Activated CD4-positive, alpha-beta T cell treated with anti-CD3 and anti-CD28 coated beads for 24 hours (primary cell): ENCODE measurements at places on chromosomes 5 and 9.

GRCh38 chr9:137247135-137247915 is 3.8 kb upstream of the STPG3 start:
- DNase-seq = no peak

GRCh38 chr5:133854554-133854953 is 113.9 kb downstream of the C5orf15 start:
- no peak for DNase-seq

GRCh38 chr9:129282272-129282671 is 104.2 kb upstream of the IER5L start:
- no peak for DNase-seq

GRCh38 chr5:138789771-138790242 is 36.6 kb downstream of the CTNNA1 start:
- no peak for DNase-seq

DNA sequence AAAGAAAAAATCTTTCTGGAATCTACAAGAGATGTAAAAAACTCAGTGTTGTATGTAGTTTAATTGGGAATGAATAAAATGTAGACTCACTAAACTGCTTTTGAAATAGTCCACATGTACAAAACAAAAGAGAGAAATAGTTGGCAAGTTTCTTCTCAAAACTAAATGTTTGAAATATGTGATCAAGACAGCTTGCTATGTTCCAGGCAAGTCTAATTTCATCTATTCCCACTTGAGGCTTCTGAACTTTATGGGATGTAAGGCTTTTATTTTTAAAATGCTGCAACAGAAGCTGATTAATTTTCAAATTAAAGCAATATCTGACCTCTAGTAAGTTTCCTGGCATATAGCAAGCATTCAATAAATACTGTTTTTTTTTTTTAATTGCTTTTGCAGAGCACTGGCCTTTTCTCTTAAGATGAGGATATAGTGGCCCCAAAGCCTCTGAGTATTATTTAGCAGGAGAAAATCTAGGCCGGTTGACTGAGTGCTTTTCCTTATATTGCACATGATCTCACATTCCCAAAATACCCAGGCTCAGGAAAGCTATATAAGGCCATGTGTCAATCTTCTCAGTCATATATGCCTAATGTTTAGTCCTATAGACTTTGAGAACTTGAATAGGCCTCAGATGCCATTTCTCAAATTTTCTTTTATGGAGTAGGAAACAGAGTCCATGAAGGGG is 183.2 kb downstream of the NTRK2 start:
- no peak for DNase-seq

GRCh38 chr5:176541338-176542134 is 4.3 kb upstream of the RNF44 start:
- DNase-seq = no peak

DNA sequence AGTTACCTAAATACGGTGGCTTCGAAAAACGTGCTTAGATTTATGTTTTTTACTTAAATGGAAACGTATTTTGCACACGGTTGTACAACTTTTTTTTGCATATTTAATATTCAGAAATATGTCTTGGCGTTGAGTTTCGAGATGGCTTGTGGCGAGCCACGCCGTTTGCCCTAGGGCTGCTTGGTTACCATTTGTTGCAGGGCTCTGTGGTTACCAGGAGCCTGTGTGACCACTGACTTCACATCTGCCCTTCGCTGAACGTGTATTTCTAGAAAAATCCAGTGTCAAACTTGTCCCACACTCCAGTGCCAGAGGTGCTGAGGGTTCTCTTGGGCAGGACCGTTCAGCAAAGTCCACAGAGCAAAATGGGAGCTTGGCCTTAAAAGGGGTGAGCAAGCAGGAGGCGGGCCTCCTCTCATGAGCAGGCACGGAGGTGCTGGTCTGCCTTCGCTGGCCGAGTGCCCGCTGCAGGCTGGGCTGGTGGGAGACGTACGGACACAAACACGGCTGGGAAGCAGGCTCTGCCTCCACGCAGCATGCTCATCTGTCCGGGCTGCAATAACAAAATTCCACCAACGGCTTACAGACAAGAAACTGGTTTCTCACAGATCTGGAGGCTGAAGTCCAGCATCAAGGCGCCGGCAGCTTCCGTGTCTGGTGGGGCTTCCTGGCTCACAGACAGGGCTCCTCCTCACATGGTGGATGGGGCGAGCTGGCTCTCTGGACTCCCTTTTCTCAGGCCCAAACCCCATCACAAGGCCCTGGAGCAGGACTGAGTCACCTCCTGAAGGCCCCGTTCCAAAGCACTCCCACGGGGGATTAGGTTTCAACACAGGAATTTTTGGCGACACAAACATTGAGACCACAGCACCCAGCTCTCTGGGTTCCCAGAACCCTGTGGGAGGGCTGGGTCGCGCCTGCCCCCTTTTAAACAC is 5.4 kb downstream of the MRPL36 start:
- no peak for DNase-seq

- DNase-seq = no peak
Observed at GRCh38 chr5:53087621-53088121, 21.9 kb downstream of the MOCS2 start.

GRCh38 chr5:155150012-155150411 is 136.5 kb downstream of the KIF4B start:
- DNase-seq = no peak

DNA sequence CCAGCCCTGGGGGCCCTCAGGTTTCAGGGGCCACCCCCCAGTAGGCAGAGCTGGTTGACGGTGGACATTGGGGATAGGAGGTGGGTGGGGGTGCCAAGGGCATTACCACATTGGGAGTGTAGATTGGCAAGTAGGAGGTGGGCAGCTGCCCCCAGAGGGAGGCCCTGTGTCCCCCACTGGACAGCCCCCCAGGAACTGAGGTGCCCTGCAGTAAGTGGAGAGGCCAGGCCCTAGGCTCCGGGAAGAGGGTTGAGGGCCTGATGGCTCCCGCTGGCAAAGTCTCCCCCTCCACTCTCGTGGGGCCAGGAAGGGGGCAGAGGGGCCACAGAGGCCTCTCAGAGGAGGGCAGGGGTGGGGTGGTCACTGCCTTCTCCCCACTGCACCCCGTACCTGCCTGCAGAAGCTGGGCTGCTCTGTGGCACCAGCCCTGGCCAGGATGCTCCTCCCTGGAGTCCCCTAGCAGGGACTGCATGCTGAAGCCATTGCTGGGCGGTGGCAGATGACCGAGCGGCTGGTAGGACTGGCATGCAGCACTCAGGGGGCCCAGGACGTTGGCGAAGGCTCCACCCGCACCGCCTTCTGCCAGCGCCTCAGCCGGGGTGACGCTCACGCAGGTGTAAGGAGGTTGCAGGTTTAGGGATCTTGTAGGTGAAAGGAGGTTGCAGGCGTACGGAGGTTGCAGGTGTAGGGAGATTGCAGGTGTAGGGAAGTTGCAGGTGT is 89.6 kb upstream of the CACNA1B start:
- no peak for DNase-seq

DNA sequence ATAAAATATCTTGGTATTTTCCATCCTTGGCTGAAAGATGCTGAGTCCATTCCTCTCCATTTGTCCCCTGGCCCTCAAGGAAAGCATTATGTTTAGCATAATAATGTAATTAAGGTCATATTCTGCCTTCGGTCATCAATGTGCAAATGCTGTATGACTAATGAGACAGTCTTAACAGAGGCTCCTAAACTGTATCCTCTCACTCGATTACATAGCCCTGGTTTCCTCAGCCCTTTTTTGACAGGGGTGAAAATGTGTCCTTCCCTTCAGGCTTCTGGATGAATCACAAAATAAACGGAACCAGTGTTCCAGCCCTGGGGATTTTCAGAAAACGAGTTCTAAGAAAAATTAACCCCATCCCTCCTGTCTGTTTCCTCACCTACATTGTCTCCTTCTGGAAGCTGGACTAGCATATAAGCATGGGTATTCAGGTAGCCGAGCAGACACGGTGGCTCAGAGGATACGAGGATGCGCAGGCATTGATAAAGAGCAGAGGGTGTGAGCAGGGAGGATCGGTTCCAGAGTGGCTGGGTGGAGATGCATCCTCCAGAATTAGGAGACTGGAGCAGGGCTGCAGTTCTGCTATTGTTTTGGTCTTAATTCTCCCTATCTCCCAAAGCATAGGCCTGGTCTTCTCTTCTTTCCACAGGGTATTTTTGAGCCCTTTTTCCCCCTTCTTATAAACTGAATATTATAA is 742.9 kb downstream of the TLR4 start:
- no peak for DNase-seq

DNA sequence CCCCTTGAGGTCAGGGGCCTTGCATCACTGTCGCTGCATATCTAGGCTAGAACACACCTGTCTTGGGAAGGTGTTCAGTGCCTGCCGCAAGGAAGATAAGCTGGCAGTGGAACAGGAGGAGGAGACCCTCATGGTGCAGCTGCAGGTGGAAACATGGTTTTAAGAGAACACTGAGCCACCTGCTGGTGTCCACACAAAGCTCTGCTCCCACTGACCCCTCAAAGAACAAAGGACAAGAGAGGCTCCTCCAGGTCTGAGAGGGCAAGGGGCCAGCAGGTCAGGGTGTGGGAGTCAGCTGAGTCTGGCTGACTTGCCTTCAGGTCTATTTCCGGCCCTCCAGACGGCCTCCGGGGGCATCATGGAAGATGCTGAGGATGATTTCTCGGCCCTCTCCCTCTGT is 210.1 kb upstream of the TBCA start:
- no peak for DNase-seq

DNA sequence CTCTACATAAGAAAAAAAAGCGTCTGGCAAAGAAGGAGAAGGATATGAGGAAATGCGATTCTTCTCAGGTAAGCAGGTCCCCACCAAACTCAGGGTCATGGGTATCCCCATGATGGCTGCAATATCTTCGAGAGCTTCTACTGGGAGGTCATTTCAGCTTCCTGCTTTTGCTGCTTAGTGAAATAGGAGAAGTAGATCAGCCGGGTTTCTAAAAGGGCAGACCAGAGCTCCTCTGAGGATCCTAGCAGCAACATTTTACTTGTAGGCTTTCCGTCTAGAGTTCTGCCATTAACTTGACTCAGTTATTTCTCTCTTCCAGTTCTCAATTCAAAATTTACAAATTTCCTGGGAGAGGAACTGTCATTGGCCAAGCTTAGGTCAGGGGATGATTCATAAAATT is 134.7 kb downstream of the DPYSL3 start:
- no peak for DNase-seq

GRCh38 chr5:139304391-139305324 is 11.1 kb downstream of the MATR3 start:
- DNase-seq = no peak

DNA sequence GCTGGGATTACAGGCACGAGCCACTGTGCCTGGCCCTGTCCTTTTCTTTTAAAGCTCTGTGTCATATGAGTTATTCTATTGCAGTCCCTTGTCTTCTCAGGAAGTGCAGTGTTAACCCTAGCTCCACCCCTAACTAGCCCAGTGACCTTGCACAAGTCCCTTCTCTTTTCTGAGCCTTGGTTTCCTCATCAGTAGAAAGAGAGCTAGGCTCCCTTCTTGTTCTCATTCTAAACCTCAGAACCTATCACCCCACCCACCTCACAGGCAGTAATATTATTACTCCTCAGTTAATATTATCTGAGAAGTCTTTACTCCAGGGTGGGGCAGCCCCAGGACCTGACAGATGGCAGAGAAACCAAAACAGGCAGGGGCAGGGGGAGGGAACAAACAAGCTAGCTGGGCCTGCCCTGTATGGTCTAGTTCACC is 7.2 kb downstream of the CYFIP2 start:
- no peak for DNase-seq

GRCh38 chr5:132608107-132608506 is 49.9 kb upstream of the IL13 start:
- DNase-seq = no peak

GRCh38 chr5:171661143-171661542 is 124.5 kb upstream of the SMIM23 start:
- no peak for DNase-seq

DNA sequence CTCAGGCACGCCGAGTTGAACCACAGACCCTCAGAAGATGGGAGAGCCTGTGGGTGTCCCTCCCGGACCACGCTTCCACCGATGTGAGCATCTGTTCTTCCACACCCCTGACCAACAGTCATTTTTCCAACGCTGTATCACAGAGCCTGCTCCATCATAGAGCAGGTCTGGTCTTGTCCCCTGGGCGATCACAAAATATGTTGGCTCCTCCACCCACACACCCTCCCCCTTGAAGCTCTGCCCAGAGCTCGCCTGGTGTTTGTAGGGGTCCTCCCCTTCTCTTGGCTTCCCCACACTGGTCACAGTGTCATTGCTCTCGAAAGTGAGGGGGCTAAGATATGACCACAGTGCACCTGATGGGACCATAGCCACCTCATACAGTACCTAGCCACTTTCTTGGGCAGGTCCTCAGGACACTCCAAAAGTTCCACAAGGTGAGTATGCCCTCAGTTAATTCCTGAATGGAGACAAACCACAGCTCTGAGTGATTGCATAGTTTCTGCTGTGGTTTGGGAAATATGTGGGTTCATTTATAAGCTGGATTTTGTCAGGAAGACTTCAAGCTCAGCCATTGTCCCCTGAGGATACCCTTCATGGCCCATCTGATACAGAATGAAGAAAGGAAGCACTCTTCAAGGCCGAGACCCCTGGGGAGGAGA is 3.5 kb upstream of the ZNF618 start:
- DNase-seq = no peak

- no peak for DNase-seq
Observed at GRCh38 chr9:5621327-5621726, 7.6 kb upstream of the RIC1 start.

DNA sequence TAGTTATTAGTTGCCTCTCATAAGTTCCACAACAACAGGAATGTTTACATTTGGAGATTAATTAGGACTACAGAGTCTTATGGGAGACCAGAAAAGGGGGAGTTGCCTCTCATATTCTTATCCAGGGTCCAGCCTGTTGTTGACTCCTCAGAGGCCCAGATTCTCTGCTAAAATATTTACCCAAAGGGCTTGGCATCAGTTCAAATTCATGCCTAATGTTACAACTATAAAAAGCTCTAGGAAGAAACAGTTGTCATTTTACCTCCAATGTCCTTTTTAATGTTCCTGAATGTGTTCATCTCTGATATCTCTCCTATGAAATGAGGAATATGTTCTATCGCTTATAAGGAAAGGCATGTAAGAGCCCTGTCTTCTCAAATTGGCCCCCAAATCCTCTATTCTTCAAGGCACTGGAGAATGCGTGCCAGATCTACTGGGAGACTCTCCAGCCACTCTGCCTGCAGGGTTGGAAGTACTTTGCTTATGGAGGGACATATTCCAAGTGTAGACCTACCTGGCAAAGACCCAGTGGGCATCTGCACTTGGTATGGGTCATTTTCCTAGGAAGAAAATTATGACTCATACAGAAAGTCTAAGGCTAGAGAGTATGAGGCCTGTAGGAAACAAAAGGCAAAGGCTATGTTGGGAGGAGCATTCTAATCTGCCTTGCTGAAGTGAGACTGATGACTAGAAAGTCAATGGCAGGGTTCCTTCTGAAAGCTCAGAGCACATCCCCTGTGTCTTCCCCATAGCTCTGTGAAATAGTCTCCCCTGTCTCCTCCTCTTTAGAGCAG is 192.6 kb downstream of the ESM1 start:
- no peak for DNase-seq
